ENCODE measurements at places on chromosomes 2 and 18.

DNA sequence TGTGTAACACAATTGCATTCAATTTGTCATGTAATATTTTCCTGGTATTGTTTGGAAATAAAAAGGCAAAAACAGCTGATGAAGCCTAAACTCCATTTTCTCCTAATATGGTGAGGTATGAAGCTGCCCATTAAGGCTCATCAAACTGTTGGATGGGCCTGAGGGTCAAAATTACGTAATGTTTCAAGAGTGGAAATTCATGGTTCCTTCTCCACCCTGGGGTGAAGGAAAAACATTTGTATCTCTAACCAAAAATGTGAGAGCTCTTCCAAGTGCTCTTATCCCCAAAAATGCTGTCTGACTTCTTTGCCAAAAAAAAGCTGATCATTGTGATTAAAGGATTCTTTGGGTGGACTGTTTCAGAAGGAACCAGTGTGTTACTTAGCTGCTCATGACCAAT, 91.8 kb downstream of the ARHGAP28 start:
- DNase-seq = no peak

DNA sequence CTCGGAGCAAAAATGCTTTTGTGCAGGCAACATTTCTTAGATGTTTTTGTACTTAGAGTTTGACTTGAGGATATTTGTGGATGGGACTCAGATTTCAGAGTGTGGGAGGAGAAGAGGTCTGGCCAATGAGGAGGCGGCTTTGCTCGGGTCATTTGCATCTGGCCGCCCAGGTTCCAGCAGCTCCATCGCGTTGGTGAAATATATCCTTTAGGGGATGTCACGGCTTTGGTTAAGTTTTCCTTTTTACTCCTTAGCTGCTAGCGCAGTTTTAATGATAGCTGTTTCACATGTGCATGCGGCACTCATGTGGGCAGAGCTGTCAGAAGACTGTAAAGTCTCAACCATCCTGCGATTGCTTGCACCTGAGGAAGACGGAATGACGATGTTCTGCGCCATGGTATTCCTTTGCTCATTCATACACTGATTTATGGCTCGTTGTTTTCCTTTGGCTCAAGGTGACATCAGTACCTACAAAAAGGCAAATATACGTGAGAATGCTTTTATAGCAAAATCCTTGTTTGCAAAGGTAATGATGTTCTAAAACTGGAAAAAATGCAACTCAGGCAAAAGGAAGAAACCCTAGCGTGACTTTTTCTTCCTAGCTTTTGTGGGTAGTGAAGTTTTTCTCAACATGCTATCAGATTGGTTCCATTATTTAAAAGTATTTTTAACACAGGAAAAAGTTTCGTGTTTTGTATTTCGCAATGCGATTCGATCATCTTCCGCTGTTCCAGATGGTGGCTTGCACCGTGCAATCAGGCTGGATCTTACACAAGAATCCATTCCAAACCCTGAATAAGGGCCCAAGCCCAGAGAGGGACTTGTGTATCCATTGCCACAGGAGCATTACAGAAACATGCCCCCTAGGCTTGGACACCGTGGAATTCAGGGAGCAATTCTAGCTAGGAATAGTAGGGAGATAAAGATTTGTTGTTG, 70.5 kb upstream of the ZNF516 start:
- peak; percentile 88 for DNase-seq

DNA sequence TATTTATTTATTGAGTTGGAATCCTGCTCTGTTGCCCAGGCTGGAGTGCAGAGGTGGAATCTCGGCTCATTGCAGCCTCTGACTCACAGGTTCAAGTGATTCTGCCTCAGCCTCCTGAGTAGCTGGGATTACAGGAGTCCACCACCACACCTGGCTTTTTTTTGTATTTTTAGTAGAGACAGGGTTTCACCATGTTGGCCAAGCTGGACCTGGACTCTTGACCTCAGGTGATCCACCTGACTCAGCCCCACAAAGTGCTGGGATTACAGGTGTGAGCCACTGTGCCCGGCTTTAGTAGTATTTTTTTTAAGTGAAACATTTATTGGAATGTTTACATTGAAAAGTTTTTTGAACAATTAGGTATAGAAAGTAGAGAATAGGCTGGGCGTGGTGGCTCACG, 23.9 kb downstream of the SLC20A1 start:
- DNase-seq = no peak

DNA sequence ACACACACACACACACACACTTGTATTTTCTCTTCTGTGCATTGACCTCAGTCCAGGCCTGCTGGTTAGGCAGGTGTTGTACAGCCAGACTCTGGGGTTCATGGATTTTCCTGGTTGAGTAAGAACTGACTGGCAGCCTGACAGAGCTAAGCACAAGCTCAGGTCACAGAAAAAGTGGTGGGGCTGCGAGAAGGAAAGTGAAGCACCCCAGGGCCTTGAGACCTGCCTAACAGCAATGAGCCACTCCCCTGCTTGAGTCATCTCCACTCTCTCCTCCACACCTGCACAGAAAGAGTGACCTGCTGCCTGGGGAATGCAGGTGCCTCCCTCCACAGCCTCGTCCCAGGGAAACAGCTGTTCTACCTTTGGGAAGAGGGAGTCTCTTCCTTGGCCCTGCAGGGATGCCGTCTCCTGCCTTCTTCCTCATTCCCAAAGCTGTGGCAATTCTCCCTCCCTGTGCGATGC, 91.4 kb upstream of the LGALSL start:
- DNase-seq = no peak

Measured in AML-193 (cell line).